NCI-H1694 (cell line): ENCODE measurements at places on chromosomes 13 and 19.

GRCh38 chr13:112203614-112204013, 136.7 kb downstream of the SOX1 start:
- no peak for DNase-seq

DNA sequence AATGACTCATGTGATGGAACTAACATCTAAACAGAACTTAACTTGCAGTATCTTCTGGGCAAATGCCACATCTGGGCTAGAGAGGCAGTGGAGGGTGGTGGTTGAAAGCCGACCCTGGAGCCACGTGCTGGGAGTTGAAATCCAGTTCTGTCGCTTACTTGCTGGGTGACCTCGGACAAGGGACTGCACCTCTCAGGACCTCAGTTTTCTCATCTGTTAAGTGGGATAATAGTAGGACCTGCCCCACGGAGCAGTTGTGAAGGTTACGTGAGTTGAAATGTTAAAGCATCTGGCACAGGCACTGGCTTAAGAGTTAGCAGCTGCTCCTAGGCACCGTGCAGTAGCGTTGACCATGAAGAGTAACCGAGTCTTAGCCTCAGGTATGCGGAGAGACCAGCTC, 76.1 kb downstream of the SIPA1L3 start:
- no peak for DNase-seq

DNA sequence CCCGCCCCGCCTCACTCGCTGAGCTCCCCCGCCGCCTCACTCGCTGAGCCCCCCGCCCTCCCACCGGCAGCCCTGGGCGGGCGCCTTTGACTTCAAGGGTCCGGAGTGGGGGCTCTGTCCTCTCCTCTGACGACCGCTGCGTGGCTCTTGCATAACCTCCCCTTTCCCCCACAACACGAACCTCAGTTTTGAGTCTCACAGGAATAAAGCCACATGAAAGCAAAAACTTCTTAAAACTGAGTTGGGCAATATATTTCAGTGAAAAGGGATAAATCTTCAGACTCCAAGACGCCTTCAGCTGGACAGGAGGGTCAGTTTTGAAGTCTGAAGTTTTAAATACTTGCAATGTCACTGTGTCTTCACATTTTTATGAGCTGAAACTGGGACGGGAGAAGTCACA, 70.6 kb upstream of the C13orf46 start:
- DNase-seq, result no peak

- no peak for DNase-seq
These were observed 7.0 kb upstream of the RB1 start for GRCh38 chr13:48296528-48296927.

DNA sequence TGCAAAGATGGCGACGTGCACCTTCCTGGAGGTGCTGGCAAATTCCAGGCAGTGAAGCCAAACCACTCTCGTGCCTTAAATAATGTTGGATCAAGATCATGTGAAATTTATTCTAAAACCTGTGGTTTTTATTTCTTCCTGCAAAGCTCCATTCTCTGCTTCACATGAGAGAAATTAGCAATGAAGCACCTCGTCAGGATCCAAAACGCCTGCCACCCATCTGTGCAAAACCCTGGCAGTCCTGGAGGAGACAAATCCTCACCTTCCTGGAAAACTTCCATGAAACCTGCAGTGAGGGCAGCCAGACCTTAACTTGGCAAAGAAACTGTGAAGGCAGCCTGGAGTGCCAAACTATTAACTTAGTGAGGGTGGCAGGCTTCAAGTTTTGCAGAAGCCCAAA, 47.6 kb downstream of the CHST8 start:
- no peak for DNase-seq
